ENCODE measurements at places on chromosomes 7 and 10.

- no peak for DNase-seq
Measured at GRCh38 chr7:48033922-48034321, 1.4 kb upstream of the C7orf57 start.

- no peak for DNase-seq
Measured at GRCh38 chr7:36015733-36016132, 137.3 kb upstream of the EEPD1 start.

GRCh38 chr7:100943693-100944092, 5.6 kb upstream of the MUC3A start:
- no peak for DNase-seq

DNA sequence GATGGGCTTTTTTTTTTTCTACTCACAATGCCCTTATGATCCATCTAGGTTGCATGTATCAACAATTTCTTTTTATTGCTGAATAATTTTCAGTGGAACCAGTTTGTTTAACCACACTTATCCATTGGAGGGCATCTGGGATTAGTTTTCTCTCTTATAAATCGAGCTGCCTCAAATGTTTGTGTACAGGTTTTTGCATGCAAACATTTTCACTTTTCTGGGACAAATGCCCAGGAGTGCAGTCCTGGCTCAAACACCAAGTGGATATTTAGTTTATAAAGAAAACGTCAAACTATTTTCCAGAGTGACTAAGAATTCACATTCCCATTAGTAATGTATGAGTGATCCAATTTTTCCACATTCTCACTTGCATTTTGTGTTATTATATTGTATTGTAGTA, 313.4 kb downstream of the CXCL12 start:
- DNase-seq, result no peak

DNA sequence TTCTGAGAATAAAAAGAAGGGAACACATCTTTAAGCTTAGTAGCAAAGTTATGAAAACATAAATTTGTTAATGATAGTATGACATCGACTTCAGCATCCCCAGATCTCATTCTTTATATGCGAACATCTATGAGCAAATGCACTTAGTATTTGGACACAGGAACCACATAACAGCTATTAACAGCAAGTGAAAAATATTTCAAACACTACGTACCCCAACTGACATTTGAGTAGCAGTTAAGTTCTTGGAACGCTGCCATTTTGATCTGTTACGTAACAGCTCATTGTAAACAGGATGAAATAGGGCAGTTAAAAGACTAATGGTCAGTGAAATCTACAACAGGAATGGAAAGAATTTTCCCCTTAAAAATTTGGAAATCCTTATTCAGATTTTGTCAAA, 428.9 kb downstream of the TNS3 start:
- no peak for DNase-seq

- DNase-seq, result no peak
Measured at GRCh38 chr10:3774814-3775695, 10.0 kb downstream of the KLF6 start.

DNA sequence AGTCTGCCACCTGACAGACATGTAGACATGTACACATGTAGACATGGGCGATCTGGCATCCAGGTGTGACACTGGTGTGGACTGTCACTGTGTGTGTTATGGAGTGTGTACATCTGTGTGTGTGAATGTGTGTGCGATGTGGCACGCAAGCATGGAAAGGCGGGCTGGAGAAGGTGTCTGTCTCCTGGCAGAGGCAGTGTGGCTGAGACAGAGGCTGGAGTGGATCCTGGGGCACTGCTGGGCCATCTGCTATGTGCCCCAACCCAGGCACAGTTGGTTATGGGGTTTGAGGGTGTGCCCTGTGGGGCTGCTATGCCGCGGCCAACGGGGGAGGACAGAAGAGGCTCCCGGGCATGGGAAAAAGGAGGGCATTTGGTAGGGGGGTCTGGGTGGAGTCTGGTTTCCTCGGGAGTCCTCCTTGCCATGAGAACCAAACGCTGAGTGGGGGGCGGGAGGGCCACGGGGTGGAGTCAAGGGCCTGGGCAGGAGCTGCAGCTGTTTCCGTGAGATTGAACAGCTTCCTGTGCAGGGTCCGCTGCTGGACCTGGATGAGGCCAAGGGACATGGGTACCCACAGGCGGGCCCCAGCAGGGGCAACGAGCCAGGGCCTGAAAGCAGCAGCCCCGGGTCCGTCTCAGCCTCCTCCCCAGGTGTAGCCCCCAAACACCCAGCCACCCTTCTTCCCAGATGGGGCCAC, 1.3 kb downstream of the ELN start:
- no peak for DNase-seq

DNA sequence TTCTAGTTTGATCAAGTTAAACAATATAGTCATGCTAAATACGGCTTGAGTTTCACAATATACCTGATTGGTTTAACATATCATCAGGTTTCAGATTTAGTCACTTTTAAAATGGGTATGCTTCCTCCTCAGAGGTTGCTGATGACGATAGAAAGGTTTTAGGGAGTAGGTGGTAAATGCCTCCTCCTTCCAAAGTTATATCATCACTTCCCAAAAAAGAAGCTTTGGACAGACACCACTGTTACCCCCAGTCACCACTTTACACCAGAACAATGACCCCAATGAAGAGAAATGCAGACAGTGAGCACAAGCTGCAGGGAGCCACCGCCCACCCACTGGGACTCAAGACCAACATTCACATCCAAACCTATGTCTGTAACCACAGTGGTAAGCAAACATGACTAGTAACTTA, 244.6 kb downstream of the SORCS1 start:
- DNase-seq, result no peak

DNA sequence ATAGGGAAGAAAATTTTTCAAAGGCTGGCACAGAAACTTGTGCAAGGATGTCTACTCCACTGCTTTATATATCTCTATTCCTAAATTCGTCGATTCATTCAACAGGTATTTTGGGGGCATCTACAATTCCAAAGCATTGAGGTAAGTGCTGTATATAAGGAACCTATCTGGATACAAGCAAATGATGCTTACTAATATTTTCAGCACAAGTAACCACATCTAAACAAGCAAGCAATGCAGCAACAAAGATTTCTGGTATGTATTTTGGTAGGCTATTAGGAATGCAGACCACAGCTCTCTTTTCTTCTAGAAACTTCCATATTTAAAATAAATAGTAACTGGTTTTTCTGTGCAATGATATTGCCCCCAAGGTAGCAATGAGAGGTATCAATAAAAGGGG, 183.9 kb downstream of the SGMS1 start:
- DNase-seq, result no peak

DNA sequence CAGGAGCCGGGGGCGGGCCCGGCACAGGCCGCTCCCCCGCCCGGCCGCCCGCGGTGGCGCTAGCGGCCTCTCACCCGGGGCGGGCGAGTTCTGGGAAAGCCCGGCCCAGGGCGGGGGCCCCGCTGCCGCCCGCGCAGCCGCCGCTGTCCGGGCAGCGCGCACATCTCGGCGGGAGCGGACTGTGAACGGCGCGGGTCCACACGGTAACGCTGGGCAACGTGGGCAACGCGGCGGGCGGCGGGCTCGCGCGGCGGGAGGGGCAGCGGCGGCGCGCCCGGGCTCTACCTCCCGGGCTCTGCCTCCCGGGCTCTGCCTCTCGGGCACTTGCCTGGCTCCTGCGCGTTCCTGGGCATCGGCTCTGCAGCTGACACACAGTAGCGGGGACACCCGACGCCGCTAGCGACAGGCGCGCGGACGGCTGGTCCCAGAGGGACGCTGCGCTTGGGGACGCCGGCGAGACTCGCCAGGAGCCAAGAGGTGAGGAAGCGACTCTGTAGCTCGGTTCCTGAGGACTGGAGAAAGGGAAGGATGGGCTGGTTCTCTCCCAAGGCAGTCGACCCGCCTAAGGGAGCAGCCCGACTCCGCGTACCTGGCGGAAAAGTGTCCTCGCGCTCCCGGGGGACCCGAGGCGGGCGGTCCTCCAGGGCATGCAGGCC, at the start of gene PLCE1:
Gene PLCE1, plus strand, starts transcription at position 150 of the 656 bp plus-strand sequence. CDS start 37,116 bp downstream, outside the sequence.
- no peak for DNase-seq

DNA sequence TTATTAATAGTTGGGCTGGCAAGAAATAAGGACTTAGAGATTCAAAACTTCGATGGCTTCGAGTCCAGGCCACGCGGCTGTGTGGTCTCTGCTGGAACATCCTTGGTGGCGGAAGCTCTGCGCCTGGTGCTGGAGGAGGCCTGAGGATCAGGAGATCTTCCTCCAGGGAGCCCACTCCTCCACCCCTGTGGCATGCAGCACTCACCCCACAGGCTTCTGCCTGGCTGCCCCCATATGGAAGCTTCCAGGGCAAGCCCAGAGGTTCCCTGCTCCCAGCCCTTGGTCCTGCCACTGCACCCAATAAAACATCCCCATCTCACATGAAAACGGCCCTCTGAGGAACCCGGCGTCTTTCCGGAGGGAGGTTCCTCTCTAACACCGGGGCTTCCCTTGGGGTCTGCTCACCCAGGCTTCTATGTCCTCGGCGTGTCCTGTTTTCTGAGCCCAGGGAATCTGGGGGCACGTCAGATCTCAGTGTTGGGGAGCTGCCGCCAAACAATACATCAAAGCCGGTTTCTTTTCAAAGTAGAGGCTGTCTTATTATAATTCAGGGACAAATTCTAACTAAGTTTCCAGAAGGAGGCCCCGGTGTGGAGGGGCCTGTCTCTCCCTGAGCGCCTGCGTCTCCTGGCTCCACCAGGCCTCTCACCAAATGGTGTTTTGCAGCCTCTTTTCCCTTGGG, 32.4 kb downstream of the CALML3 start:
- no peak for DNase-seq

DNA sequence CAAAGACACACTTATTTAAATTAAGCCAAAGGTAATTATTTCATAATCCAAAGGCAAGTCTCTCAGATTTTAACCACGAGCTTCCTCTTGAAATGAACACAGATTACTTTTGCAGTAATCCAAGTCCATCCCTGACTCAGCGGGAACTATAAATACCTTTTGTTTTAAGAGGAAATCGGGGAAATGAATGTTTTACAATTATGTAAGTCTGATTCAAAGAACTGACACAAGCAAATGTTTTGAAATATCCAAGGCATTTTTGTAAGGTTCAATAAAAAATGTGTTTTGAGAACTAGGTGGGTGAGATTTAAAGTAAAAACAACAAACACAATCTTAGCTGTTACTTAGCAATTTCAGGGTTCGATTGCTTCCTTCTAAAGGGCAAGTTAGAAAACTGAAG, 179.8 kb upstream of the ASAH2 start:
- DNase-seq, result no peak

DNA sequence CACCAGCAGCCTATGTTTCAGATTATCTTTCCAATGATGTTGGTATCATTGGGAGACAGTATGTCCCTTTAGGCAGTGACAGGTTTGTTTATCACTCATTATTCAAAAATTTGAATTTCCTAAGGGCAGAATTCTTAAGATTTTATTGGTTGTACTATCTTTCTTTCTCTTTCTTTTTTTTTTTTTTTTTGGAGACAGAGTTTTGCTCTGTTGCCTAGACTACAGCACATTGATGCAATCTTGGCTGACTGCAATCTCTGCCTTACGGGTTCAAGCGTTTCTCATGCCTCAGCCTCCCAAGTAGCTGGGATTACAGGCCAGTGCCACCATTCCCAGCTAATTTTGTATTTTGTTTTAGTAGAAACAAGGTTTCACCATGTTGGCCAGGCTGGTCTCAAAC, 111.2 kb downstream of the PON1 start:
- DNase-seq, result no peak

DNA sequence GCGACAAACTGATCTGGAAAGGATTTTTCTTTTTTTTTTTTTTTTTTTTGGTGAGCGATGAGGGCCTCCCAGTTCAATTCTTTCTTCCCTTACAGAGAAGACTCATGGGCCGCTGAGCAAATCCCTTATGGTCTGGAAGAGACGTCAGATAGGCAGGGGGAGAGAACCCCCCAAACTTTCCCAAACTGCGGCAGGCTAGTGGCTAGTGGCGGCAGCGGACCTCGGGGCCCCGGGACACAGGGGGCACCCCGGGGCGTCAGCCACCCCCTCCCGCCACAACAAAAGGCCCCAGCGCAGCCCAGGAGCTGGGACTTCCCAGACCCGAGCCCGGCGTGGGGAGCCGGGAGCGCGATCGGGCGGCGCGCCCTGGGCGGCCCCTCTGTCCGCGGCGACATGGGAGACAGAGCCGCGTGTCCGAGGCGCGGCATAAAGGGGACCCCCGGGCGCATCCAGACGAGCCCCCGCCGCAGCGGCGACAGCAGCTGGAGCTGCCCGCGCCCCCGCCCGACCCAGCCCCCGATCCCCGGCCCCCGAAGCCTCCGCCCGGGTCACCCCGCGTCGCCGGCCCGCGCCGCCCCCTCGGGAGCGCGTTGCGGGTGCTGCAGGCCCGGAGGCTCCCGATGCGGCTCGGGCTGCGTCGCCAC, 755 bp downstream of the FAM171A1 start:
- DNase-seq, result no peak

GRCh38 chr10:130499541-130499940, 363.4 kb downstream of the GLRX3 start:
- no peak for DNase-seq

DNA sequence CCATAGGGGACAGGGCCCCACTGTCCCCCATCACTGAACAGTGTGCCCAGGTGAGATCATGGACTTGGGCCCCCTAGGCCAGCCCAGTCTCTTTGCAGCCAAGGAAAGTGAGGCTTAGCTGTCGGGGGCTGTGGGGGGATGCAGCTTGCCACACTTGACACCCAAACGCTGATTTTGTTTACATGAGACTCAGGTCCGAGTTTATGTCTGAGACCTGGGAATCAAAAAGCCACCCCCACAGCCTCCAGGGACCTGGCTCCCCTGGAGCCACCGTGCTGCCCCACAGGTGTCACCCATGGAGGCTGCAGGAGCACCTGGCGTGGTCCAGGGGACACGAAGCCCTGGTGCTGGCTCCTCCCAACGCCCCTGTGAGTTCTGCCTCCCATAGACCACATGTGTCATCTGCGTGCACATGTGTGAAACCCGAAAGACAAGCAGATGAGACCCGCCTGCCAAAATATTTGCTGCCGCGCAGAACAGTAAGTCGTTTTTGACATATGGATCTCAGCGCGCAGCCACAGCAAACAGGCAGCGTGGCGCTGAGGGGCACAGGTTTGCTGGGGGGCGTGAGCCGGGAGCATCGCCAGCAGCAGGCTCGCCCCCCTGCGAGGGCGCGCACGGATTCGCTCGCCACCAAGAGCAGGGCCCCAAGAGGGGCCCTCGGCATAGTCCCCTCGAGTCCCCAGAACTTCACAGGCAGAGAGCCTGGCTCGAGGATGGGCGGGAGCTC, 112.3 kb downstream of the LHPP start:
- DNase-seq, result no peak

GRCh38 chr10:79024720-79025198, 44.0 kb upstream of the ZMIZ1 start:
- DNase-seq, result no peak

DNA sequence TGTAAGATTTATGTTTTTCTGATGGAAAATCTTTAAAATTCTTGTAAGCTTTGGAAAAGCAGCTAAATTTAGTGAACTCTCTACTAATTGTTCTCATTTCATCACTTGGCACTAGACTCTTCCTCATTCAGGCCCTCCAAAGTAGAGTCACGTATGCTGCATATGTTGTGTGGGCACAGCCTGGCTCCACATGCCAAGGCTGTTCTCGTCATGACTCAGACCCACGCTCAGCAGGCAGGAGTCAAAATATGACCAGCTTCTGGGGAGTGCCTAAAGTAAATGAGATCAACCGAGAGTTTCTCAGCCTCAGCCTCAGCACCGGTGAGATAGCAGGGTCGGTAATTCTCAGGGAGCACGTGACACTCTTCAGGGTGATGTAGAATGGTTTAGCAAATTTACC, 1672.9 kb downstream of the REEP3 start:
- DNase-seq, result no peak

Data from NCI-H1048 (cell line).